Colonic mucosa (tissue), 4 donors: ENCODE measurements at places on chromosomes 6 and 20. TPM values are rescaled to one million over a fixed set of nuclear protein-coding genes. Genes with fewer than 3 reads are reported as not detected.

Gene HEBP2
- 82.3 TPM for total RNA-seq

Gene CD93
- total RNA-seq = 20.3 TPM

DNA sequence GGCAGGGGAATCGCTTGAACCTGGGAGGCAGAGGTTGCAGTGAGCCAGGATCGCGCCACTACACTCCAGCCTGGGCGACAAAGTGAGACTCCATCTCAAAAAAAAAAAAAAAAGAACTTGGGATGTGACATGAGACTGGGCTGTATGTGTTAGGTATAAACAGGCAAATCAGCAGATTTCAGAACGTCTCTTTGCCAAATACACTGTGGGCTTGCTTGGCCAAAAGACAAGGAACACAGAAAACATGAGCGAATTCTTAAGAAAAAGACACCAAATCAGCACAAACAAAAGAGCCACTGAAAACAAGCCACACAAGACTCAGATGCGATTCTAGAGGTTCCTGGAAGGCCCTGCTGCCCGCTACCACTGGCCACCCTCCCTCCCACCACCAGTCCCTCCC, 12.5 kb downstream of the ETV7 start:
- DNase-seq = no peak
- no peak overlapping the region for H3K27ac ChIP-seq
- no peak overlapping the region for H3K4me3 ChIP-seq
- no peaks in the 10 kb centered on the region for H3K36me3 ChIP-seq
- no peaks in the 10 kb centered on the region for H3K4me1 ChIP-seq

- no peaks in the 10 kb centered on the region for H3K27me3 ChIP-seq
- H3K36me3 ChIP-seq = no peaks in the 10 kb centered on the region
- no peak for DNase-seq
- H3K27ac ChIP-seq = no peak overlapping the region
- H3K4me1 ChIP-seq = no peaks in the 10 kb centered on the region
These were observed 40.8 kb downstream of the CHD6 start for GRCh38 chr20:41577129-41578009.

- DNase-seq = no peak
- no peak overlapping the region for H3K27ac ChIP-seq
- peaks cover 3% of the 10 kb centered on the region for H3K4me1 ChIP-seq
- no peaks in the 10 kb centered on the region for H3K36me3 ChIP-seq
These were observed 96.0 kb downstream of the ADTRP start for GRCh38 chr6:11682561-11682975.

- no peaks in the 10 kb centered on the region for H3K36me3 ChIP-seq
- no peak overlapping the region for H3K4me3 ChIP-seq
- no peak for DNase-seq
- H3K27ac ChIP-seq = no peak overlapping the region
These were observed 44.2 kb upstream of the FAM50B start for GRCh38 chr6:3804964-3805363.

GRCh38 chr20:53210931-53211330, 238.8 kb downstream of the TSHZ2 start:
- no peaks in the 10 kb centered on the region for H3K36me3 ChIP-seq
- no peaks in the 10 kb centered on the region for H3K4me1 ChIP-seq
- H3K4me3 ChIP-seq = no peak overlapping the region
- H3K27me3 ChIP-seq = no peaks in the 10 kb centered on the region
- no peak for DNase-seq

DNA sequence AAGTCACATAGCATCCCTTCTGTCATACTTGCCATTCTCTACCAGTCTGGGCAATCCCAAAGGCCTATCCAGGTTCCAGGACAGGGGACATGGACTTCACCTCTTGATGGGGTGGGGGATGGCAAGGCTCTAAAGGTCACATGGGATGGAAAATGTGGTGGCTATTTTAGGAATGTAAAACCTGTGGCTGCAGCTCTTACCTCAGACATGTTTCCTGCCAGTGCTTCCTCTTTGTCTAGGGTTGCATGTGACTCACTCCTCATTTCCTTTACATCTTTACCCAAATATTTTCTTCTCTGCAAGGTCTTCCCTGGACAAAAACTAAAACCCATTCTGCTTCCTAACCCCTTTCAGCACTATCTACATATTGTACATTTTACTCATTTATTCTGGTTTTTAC, 135.7 kb downstream of the BTBD3 start:
- H3K4me1 ChIP-seq = no peaks in the 10 kb centered on the region
- H3K4me3 ChIP-seq = no peak overlapping the region
- DNase-seq = no peak
- H3K36me3 ChIP-seq = no peaks in the 10 kb centered on the region

- peak overlapping the region; percentile 54 for H3K27ac ChIP-seq
- peak; percentile 99 for DNase-seq
- H3K4me3 ChIP-seq = no peak overlapping the region
- no peaks in the 10 kb centered on the region for H3K27me3 ChIP-seq
- peaks cover 4% of the 10 kb centered on the region for H3K4me1 ChIP-seq
These were observed 72.7 kb downstream of the TRAM2 start for GRCh38 chr6:52503851-52504781.

DNA sequence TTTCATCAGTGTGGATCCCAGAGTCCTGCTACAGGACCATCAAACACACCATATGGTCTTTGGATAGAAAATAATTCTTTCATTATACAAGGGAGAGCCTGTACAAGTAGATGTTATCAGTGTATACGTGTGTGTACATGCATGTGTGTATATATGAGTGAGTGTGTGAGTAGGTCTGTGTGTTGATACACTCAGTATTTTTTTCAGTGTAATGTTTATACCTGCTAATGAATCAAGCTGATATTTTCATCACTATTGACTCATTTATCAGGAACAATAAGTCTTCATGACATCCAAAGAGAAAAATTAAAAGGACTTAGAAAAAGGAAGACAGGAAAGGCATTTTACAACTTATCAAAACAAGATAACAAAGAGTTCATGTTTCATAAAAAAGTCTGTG, 66.5 kb downstream of the EPM2A start:
- H3K4me1 ChIP-seq = no peaks in the 10 kb centered on the region
- H3K27ac ChIP-seq = no peak overlapping the region
- no peak for DNase-seq
- no peaks in the 10 kb centered on the region for H3K27me3 ChIP-seq
